Activated CD4-positive, alpha-beta T cell treated with anti-CD3 and anti-CD28 coated beads, Interleukin-2, Interleukin-6, amounts not matched to agents 100 ng/mL and 50 ng/mL, durations not matched to agents 16 hours and 8 hours (primary cell): ENCODE measurements at places on chromosomes 7 and 10.
A peak's percentile ranks its signal among the peaks of the same experiment; 100 is the strongest.

DNA sequence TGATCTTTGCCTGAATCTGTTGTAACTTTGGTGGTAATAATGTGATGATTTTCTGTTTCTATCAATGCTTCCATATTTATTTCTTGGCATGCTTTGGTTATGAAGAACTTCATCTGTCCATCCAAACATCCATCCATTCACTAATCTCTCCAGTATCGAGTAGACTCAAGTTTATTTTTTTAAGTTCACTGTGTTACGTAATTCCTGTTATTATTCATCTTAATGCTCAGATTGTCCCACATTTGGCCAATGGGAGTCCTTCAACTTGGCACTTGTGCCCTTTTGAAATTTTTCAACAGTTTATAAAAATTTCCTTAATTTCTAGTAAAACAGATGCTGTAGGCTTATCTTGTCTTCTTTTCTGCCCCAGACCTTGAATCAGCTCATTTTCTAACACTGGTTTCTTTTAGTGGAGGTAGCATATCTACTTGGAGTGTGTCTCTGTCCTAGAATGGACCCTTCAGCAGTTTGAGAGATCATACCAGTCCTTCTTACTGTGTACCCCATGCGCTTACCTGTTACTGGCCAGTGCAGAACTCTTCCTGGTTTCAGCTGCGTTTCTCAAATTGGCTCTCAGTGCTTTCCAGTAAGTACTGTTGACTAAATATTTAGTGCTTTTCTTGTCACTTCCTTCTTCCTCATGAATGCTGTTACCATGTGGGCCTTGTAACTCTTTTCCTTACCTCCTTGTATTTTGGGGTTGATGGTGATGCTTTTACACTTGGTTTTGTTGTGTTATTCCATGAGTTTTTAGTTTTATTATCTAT lies 100.8 kb downstream of the MLLT10 start:
- DNase-seq, result no peak

DNA sequence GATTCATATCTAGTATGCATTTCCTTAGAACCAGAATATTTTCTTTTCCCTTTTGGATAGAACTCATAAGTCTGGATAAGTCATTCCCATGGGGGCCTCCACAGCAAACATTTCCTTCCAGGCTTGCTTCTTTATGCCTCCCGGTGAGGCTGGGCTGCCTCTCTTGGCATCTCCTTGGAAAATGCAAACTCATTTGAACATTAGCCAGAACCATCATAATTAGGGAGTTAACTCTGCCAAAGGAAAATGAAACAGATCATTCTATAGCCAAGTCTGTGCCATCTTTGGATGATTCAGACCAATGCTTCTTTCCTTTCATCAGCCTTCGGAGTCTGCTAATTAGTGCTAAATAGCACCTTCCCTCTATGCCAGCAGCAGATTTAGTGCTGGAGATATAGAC lies 81.1 kb downstream of the PLPP4 start:
- DNase-seq, result no peak

- DNase-seq, result no peak
Measured at GRCh38 chr10:130360826-130361311, 224.7 kb downstream of the GLRX3 start.

GRCh38 chr10:1454428-1454827 lies 282.9 kb downstream of the ADARB2 start:
- DNase-seq, result no peak

GRCh38 chr10:11197266-11197712 lies 179.6 kb downstream of the CELF2 start:
- no peak for DNase-seq

DNA sequence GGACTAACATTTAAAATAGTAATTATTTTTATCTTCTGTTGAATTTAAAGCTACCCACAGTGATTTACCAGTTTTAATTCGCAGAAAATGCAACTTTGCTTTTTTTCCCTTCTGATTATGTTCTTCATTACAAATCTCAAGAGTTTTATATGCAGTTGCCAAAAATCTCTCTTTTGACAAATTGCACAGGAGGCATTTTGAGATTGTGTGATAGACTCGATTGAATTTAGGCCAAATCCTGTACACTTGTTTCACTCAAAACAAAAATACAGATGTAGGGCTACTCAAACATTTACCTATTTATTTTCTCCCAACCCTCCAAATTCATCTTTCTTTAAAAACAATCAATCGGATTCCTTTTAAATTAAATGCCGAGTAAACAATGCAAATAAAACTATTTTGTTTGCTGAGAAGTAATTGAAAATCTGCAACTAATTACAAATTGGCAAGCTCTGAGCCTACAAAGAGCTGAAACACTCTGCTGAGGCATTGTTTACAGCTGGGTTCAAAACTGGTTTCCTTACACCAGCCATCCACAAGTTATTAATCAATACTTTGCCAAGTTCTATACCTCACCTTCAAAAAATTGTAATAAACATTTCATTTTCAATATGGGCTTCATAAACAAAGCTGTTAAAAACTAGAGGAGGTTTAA lies 214.9 kb upstream of the TCF7L2 start:
- no peak for DNase-seq

DNA sequence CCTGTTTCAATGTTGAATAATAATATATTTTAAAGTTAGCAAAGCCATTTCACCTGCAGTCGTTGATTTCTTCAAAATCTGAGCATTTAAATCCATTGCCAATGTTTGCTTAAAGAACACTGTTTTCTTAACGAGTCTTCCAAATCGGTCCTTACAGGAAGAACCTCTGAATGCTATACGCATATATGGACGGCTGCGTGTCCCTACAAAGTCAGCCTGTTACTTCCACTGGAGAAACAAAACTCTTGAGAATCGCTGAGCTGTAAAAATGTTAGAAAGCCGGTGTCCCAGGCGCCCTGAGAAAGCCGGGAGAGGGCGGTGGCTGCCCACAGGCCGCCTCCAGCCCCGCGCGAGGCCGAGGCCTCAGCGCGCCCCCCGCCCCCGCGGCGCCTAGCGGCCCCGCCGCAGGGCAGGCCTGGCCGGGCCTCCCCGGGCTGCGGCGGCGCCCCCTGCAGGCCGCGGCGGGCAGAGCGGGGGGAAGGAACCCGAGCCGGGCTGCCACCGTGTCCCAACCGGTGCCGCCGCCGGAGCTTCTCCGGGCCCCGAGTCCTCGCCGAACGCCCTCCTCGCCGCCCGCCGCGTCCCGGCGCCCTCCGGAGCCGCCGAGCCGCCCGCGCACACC lies at the start of gene FHIP2A:
Gene FHIP2A (plus strand): TSS at position 488 of the 622 bp plus-strand sequence. CDS start 299 bp downstream, outside the sequence.
- DNase-seq, result peak; percentile 91
